Fibroblast of upper back skin (primary cell): ENCODE measurements at places on chromosomes 5 and 9.

GRCh38 chr5:59640411-59640810, 253.1 kb downstream of the PDE4D start:
- no peak for DNase-seq

- DNase-seq, result no peak
These were observed 178.0 kb upstream of the DMAC1 start for GRCh38 chr9:7977586-7977985.

DNA sequence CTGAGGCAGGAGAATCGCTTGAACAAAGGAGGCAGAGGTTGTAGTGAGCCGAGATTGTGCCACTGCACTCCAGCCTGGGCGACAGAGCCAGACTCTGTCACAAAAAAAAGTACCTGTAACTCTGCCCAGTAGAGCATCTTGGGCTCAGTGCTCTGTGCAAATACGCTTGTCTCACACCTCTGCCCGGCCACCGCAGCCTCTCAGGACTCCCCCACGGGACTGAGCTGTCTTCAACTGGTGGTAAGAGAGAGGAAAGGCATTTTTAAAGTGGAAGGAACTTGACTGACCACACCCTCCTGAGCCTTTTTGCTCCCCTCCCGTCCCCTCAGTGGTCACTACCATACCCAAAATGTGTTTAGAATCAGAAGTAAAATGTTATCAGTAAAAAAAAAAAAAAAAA, 174.3 kb upstream of the PIK3R1 start:
- DNase-seq, result no peak

- DNase-seq, result no peak
These were observed 254.6 kb upstream of the CYLC2 start for GRCh38 chr9:102740578-102740977.

GRCh38 chr5:180336234-180337020, 16.7 kb downstream of the GFPT2 start:
- no peak for DNase-seq

DNA sequence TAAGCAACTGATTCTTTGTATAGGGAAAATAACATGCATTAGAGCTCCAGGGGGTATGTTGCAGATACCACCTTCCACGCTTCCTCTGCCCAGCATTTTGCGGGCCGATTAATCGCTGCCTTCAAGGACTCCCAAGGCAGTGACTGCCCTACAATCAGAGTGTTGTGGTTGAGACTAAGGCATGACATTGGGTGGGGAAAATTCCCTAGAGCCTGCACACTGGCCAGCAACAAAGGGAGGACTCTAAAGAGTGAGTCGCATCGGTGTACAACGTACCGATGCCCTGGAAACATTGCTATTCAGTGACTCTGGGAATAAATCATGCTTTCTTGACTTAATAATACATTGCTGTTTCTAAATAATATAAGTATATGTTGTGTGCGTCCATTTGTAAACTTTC, 119.7 kb downstream of the ZNF462 start:
- DNase-seq, result no peak
